ENCODE measurements at places on chromosomes 11 and 22.

DNA sequence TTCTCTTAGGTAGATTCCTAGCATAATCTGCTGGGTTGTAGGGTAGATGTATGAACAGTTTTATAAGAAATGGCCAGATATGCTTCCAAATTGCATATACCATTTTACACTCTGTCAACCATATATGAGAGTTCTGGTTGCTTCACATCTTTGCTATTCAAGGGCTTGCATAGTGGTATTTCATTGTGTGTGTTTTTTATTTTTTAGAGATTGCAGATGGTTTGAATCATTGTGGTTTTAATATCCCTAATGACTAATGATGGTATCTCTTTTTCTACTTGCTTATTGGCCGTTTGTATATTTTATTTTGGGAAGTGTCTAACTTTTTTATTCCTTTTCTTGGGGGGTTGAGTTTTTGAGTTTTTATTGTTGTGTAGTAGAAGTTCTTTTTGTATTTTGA is 26.9 kb downstream of the RNF214 start:
- no peak for DNase-seq

- DNase-seq = no peak
Observed at GRCh38 chr11:74646954-74647353, 54.6 kb downstream of the POLD3 start.

DNA sequence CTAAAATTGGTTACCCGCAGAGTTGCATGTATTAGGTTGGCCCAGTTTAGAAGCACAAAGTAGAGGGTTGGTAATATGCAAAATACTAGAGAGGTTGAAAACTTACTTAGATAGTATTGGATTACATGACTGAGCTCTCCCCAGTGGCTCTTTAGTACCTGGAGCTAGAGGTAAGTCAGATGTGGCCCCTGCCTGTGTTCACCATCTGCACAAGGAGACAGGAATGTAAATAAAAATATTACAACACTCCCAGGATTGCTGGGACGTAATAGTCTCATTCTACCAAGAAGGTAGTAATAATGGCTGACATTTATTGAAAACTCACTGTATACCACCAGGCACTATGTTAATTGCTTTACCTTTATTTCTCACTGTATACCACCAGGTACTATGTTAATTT is 129.6 kb downstream of the SLC17A6 start:
- DNase-seq = no peak

GRCh38 chr11:27754035-27755017 is 54.1 kb upstream of the BDNF start:
- no peak for DNase-seq

- no peak for DNase-seq
Observed at GRCh38 chr11:17179970-17180369, 27.8 kb downstream of the PIK3C2A start.

GRCh38 chr11:67117672-67118180 is 1.3 kb upstream of the KDM2A start:
- peak; percentile 51 for DNase-seq

GRCh38 chr22:44405661-44406060 is 92.4 kb downstream of the RTL6 start:
- DNase-seq = no peak

- peak; percentile 71 for DNase-seq
Observed at GRCh38 chr22:19174106-19175025, 4.2 kb downstream of the SLC25A1 start.

- DNase-seq = no peak
Observed at GRCh38 chr22:49599691-49600455, 227.8 kb downstream of the BRD1 start.

GRCh38 chr11:9893474-9893873 is 229.6 kb downstream of the SWAP70 start:
- DNase-seq = no peak

GRCh38 chr11:45995342-45995734 is 72.9 kb downstream of the LARGE2 start:
- DNase-seq = no peak

GRCh38 chr11:43575913-43576310 is 104.6 kb upstream of the HSD17B12 start:
- no peak for DNase-seq

DNA sequence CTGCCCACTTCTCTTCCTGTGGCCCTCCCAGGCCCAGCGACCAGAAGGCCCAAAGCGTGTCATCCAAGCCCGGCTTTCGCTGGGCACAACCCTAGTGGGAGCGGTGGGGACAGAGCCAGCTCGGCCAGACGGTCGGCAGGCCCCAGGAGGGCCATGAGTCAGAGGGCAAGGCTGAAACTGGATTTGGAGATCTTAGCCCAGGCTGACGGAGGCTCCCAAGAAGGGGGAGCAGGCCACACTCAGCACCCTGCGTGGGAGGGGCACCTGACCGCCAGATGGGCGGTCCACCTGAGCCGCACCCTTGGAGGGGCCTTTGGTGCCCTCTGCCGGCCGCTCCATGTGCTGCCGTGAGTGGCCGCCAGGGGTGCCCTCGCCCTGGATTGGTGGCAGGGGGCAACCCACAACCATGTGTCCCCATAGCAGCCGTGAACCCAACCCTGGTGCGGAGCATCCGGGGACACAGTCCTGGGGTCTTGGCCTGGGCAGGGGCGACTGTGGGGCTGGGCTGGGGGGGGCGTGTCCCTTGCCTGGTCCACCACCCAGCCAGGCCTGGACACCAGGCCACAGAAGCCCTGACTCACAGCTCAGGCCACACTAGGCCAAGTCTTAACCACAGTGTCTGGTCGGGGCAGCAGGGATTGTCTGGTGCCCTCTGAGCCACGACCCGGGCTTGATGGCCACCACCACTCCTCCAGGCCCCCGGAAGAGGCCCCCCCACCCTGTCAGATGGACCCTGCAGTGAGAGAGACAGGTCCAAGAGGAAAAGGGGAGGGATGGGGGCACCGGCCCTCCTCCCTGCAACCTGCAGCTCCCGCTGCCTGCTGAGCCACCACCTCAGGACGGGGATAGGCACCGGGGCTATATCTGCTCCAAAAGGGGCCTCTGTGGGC is 19.2 kb upstream of the TALDO1 start:
- DNase-seq = peak; percentile 77

DNA sequence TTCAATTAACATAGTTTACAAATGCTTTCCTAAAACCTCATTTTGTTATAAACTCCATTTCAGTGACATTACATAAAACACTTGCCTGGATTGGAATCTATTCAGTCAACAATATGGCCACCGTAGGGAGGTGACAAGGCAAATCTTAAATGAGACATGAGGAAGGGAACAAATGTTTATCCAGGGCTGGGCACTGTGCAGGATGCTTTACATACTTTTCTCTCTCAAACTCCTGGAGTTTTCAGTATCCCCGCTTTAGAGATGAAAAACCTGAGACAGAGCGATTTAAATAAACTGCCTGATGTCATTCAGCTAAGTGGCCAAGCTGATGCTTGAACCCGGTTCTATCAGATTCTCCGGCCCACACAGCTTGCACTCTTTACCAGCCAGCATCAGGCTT is 259.9 kb downstream of the CADM1 start:
- no peak for DNase-seq

GRCh38 chr11:65488273-65489034 is 10.4 kb upstream of the MALAT1 start:
- no peak for DNase-seq

GRCh38 chr22:49535126-49535525 is 292.5 kb downstream of the BRD1 start:
- DNase-seq = no peak

- DNase-seq = no peak
Observed at GRCh38 chr11:88480223-88480622, 142.7 kb upstream of the CTSC start.

DNA sequence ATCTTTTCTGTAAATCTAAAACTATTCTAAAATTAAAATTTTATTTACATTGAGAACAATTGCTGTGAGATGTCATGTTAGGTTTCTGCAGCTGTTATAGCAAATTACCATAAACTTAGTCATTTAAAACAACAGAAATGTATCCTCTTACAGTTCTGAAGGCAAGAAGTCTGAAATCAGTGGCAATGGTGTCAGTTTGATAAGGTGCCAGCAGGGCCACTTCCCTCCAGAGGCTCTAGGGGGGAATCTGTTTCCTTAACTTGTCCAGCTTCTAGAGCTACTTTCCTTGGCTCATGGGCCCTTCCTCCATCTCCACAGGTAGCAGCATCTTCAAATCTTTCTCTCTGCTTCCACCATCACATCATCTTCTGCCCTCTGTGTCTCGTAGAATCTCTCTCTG is 23.0 kb downstream of the MOGAT2 start:
- no peak for DNase-seq

DNA sequence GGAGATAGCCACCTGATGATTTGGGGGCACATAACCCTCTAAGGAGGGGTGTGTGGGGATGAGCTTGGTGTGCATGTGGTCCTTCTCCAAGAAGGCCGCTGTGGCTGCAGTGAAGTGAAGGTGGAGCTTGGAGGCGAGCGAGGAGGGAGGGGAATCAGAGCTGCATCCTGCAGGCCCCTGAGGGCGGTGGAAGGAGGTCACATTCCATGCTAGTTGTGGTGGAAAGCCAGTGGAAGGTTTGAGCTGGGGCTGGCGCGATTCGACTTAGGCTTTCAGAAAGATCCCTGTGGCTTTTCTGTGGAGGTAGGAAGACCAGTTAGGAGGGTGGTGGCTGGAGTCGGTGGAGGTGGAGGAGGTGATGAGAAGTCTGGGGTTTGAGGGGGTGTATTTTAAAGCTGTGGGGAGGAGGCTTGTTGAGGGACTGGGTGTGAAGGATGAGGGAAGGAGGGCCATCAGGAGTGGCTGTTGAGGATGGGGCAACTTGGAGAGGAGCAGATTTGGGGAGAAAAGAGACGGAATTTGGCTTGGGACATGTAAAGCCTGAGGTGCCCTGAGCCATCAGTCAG is 62.0 kb downstream of the TBC1D22A start:
- DNase-seq = no peak

GRCh38 chr11:87597725-87598124 is 560.0 kb downstream of the TMEM135 start:
- peak; percentile 57 for DNase-seq
